Gastrocnemius medialis (tissue), 4 donors: ENCODE measurements at places on chromosomes 4 and X. TPM values are rescaled to one million over a fixed set of nuclear protein-coding genes. Genes with fewer than 3 reads are reported as not detected.

Gene TCEAL3
- total RNA-seq = 9.2 TPM

Gene IL15
- total RNA-seq = 3.0 TPM

Gene EVC2
- 1.7 TPM for total RNA-seq

Gene ABCG2
- 0.75 TPM for total RNA-seq

Gene PAGE1
- total RNA-seq = not detected

Gene SCLT1
- 4.1 TPM for total RNA-seq

Gene PLXNA3
- 1.2 TPM for total RNA-seq

Gene NIPAL1
- 0.15 TPM for total RNA-seq

Gene DOK7
- total RNA-seq = 10.5 TPM

Gene GLRB
- total RNA-seq = 2.1 TPM
